Astrocyte of the spinal cord (primary cell): ENCODE measurements at places on chromosomes 5 and 9.
A peak's percentile ranks its signal among the peaks of the same experiment; 100 is the strongest.

- DNase-seq, result no peak
Observed at GRCh38 chr9:27339661-27340284, 42.8 kb upstream of the EQTN start.

- no peak for DNase-seq
Observed at GRCh38 chr5:111731638-111732037, 25.4 kb downstream of the NREP start.

- no peak for DNase-seq
Observed at GRCh38 chr9:136609838-136610311, 52.8 kb upstream of the EGFL7 start.

GRCh38 chr9:37989701-37990100, 79.3 kb downstream of the SHB start:
- no peak for DNase-seq

GRCh38 chr5:141935538-141935937, 11.9 kb downstream of the DELE1 start:
- DNase-seq, result no peak

DNA sequence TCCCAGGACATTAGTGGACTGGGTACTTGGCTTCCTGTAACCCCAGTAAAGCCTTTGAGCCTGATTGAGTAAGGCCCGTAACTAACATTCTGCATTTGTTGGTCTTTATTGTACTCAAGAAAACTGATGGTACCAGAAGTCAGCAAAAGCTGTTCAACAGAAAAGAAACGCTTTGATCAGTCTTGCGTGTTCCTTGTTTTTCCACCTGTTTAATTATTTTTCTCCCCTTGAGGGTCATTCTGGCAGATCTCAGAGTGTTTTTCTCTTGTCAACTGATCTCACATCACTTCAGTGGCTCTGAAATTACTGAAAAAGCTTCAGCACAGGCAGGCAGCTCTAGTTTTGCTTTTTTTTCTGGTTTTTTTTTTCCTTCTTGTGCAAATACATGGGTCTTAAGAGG, 6.1 kb upstream of the TMEM268 start:
- DNase-seq, result no peak

DNA sequence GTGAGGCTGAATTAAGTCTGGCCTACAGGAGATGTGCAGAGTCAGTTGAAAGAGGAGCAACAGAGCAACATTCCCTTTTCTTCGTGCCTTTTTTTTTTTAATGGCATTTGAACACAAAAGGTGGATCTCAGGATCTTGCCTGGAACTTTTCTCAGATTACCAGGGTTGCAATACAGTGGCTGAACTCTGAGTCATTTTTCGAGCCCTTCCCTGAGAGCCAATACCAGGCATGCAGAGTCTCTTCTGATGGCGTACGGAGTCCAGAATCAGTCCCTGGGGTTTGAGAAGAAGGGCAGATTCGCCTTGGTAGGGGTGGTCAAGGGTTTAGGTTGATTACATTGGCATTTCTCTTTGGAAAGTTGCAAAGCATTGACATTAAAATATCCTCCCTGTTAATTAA, 271.5 kb downstream of the GAS1 start:
- no peak for DNase-seq

- no peak for DNase-seq
Observed at GRCh38 chr9:36960575-36960955, 73.5 kb downstream of the PAX5 start.

- peak; percentile 75 for DNase-seq
Observed at GRCh38 chr5:159324102-159324755, 6.1 kb downstream of the IL12B start.

GRCh38 chr5:111933086-111933485, 176.1 kb upstream of the NREP start:
- DNase-seq, result no peak

DNA sequence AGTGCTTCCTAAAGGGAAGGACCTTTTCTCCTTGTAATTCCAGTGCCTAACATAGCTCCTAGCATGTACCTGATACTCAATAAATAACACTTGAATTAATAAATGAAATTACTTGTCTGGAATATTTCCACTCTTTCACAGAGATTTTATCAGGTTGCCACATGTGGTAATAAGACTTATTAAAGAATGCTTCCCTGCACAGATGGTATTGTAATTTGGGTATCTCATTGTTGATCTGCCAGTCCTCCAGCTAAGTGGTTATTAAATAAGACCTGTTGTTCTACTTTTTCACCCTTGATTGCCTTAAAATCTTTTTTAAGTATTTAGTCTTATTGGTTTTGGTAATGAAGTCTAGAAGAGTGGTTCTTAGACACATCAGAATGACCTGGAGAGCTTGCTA, 28.1 kb upstream of the CETN3 start:
- no peak for DNase-seq

DNA sequence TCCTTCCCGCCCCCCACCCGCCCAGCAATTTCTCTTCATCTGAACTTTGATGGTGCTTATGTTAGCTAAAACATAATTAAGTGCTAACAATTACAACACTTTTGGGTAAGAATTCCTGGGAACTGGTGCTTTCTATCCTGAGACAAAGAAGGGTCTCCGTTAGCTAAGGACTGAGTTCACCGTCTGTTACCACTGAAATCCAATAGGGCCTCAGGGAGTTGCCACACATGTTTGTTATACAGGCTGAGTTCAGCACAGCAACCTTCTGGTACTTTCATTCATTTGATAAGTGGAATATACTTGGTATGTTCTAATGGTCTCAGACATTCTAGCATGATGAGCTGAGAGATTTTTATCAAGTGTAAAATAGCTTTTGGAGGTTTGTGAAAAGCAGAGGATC, 437.9 kb downstream of the EFNA5 start:
- no peak for DNase-seq

DNA sequence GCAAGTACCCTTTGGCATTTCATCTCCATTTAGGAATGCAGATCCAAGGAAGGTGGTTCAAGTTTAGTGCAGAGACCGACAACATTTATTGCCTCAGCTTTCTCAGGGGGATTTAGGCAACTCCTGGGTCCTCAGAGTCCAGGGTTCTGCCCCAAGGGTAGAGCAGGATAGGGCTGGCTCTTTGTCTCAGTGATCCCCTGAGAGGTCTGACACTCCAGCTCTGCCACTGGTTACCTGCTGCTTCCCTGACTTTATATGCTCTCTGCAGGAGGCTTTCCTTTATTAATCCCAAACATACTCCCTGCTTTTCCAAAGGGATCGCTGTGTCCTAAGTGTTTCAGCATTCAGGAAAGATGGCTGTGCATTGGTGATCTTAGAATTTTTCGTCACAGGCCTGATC, 37.2 kb downstream of the TRPC7 start:
- no peak for DNase-seq

GRCh38 chr9:97316904-97317303, 9.4 kb downstream of the CCDC180 start:
- no peak for DNase-seq

DNA sequence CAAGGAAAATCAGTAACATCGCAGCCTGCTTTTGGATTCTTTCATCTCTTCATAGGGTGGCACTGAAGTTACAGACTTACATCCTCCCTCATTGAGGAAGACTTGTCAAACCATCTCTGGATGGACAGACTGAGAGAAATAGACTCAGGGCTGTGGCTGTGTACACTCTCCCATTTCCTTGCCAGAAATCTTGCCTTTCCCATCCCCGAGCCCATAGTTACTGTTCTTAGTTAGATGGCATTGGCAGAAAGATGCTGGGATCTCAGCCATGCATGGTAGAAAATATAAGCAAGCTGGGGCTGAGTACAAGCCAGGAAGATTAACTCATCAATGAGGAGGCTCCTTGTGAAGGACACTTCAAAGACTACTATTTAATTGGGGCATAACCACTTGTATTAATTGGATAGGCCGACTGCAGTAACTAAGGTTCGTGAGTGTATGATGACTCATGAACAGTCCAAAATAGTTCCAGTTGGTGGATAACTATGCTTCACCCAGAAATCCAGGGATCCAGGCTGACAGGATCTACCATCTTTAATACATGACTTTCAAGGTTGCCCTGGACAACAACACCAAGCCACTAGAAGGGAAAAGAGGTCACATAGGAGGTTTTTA, 137.9 kb downstream of the TMEM38B start:
- DNase-seq, result no peak

DNA sequence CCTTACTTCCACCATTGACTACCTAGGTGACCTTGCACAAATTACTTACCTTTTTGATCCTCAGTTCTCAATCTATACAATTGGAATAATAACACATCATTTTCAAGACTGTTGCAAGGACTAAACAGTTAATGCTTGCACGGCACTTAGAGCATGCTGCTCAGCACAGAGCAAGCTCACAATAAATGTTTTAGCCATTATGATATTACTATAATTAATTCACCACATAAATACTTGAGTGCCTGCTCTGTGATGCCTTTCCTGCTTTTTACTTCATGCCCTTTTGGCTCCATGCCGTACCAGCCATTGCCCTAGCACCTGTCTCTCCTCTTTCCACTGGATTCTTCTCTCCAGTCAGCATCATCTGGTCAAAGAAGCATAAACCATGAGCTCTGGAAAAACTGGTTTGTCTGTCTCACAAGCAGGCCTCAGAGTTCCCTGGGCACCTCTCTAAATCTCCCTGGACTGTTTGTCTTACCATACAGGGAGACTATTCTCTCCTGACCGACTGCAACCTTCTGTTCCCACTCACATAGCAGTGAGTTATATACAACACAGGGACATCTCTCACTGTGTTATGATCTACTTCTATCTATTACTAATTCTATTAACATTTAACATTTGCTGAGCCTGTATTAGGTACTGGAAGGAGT, 260.4 kb upstream of the ADRA1B start:
- no peak for DNase-seq
